ENCODE measurements at places on chromosomes 5 and 9.

- DNase-seq, result no peak
These were observed 106.3 kb upstream of the IRX1 start for GRCh38 chr5:3489239-3489843.

DNA sequence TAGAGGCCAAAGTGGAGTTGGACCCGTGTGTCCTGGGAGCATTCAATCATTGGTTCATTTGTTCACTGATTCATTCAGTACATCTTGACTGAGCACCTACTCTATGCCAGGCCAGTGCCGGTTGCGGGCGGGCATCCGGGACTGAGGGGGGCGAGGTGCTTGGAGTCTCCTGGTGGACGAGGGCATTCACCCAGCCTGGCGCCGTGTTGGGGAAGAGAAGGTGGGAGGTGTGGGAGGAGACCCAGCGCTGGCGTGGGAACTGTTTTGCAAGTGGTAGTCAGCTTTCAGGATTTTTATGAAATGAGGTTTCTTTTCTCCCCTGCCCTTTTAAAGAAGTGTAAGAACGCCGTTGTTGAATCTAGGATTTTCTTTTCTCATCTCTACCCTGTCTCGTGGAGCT, 37.2 kb downstream of the NCS1 start:
- DNase-seq, result no peak

DNA sequence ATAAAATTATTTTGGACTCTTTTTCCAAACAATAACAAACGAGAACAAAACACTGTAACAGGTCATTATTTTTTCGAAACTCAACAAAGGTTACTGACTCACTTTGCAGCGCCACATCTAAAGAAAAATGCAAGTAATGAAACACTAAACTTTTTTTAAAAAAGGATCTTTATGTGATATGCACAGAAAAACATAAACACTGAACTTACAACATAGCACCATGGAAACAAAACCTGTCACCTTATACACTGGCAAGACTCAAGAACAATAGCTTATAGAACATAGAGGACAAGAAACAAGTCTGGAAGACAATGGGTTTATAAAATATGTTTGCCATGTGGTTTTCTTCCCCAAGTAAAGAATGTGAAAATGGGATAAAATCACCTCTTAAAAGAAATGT, 85.2 kb downstream of the AUH start:
- no peak for DNase-seq

GRCh38 chr5:71783891-71784290, 64.8 kb downstream of the CARTPT start:
- DNase-seq, result no peak

DNA sequence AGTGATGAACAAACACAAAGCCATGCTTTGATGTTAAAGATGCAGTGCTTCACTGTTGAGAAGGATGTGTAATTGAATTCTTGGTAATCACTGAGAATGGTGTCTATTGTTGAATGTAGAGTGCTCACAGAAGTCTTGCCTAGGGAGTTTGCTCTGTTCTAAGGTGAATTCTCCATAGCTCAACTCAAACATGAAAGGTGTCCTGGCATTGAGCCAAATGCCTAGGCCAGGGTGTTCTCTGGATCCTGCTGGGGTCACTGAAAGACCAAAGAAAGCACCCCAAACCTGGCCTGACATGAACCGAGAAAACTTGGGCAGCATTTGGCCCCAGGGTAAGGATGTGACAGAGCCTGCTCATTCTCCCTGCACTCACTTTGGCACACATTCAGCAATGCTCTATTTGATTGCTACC, 217.3 kb downstream of the ARL15 start:
- DNase-seq, result no peak

DNA sequence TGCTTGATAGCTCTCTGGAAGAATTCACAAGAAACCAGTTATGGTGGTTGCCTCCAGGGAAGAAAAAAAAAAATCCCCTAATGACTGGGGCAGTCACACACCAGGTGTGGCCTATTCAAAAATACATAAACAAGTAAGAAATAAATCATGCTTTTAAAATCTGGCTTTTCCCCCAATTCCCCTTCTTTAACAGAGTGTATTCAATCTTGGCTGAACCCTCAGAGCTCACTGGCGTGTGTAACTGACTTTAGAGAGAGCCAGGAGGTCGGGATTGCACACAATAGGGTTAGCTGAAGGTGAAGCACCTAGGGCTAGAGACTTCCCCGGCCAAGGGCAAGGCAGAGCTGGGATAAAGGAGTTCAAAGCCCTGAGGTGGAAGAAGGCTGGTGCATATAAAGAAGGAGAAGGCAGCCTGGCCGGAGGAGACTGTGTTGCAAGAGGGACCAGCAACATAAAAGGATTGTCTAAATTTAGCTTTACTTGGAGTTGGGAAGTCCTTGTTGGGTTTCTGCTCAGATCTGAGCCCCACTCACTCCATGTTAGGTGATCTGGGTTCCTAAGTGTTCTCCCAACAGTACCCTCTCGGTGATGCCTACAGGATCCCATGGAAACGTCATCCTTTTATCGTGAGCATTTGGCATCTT, 19.7 kb downstream of the FNBP1 start:
- no peak for DNase-seq

GRCh38 chr9:106025453-106025852, 331.1 kb downstream of the TMEM38B start:
- no peak for DNase-seq

All from activated CD4-positive, alpha-beta T cell treated with anti-CD3 and anti-CD28 coated beads, Interleukin-10, Interleukin-2, amounts not matched to agents 100 ng/mL and 50 ng/mL, durations not matched to agents 16 hours and 8 hours (primary cell).